ENCODE measurements at places on chromosomes 1 and 21. TPM values are rescaled to one million over a fixed set of nuclear protein-coding genes. Genes with fewer than 3 reads are reported as not detected.

GRCh38 chr21:33367309-33367973, 35.8 kb upstream of the IFNGR2 start:
- no peak for ATAC-seq

- ATAC-seq, result peak; percentile 82
Measured at GRCh38 chr21:31293986-31294385, 50.1 kb downstream of the TIAM1 start.

DNA sequence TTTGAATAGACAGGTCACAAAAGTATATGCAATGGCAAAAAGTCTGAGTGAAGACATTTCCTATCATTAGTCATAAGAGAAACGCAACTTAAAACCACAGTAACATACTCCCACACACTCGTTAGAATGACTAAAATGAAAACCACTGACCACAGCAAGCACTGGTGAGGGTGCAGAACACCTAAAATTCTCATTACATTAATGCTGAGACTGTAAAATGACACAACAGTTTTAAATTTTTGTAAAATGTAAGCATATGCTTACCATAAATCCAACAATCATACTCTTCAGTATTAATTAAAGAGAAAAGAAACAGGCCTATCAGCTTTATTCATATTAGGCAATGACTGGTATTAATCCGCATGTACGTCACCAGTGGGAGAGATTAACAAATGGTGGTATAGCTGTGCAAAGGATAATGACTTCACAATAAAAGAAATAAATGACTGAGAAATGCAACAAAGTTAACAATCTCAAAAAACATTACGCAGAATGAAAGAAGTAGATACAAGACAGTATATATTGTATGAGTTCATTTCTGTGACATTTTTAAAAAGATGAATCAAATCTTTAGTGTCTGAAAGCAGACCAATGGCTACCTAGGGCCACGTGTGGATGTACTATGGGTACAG, 253.5 kb downstream of the AKT3 start:
- ATAC-seq, result no peak

GRCh38 chr1:91507328-91507727, 6.7 kb downstream of the CDC7 start:
- no peak for ATAC-seq

DNA sequence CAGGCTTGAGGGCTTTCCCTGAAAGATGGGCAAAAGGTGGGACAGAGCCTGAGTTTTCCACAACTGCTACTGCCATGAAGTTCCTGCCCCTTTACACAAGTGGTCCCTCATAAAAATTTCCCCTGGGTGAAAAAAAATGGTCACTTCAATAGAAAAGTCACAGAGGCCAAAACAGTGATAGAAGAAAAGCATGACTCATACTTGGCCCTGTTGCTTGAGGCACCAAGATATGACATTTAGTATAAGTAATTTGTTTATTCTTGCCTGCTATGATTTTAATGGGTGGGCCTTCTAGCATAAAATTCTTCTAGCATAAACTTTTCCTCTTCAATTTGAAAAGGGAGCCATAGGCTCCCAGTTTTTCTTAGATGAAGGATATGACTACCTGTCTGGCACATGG, 280.2 kb downstream of the DPYD start:
- ATAC-seq, result no peak

GRCh38 chr1:233006108-233006507, 55.7 kb downstream of the NTPCR start:
- ATAC-seq, result no peak

GRCh38 chr1:81582467-81582986, 218.2 kb upstream of the ADGRL2 start:
- no peak for ATAC-seq

DNA sequence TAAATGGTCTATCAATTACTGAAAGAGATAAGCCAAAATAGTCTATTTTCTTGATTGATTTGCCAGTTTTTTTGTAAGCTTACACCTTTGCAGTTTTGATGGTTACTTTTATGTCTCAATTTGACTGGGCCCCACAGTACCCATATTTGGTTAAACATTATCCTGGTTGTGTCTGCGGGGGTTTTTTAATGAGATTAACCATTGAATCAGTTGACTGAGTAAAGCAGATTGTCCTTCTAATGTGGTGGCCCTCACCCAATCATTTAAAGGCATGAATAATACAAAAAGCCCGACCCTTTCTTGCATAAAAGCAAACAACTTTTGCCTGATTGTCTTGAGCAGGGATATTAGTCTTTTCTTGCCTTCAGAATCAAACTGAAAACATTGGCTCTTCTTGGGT, 650.0 kb upstream of the RGS18 start:
- ATAC-seq, result no peak

DNA sequence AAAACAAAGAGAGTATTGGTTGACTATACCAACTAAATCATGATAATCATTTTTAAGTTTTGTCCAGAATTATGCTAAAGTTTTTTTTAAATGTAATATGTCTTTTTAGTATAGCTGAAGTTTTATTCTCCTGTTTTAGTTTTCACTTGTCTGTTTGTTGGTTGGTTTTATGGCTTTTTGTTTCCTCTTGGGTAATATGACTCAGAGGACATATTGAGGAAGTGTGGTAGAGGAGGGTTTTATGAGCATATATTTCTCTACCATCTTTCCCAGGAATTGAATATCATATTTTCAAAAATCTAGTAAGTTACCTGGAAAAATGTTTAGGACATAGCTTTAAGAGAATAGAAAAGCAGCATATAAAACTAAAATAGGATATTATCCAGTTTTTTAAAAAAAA, 68.6 kb upstream of the MCOLN3 start:
- ATAC-seq, result no peak

DNA sequence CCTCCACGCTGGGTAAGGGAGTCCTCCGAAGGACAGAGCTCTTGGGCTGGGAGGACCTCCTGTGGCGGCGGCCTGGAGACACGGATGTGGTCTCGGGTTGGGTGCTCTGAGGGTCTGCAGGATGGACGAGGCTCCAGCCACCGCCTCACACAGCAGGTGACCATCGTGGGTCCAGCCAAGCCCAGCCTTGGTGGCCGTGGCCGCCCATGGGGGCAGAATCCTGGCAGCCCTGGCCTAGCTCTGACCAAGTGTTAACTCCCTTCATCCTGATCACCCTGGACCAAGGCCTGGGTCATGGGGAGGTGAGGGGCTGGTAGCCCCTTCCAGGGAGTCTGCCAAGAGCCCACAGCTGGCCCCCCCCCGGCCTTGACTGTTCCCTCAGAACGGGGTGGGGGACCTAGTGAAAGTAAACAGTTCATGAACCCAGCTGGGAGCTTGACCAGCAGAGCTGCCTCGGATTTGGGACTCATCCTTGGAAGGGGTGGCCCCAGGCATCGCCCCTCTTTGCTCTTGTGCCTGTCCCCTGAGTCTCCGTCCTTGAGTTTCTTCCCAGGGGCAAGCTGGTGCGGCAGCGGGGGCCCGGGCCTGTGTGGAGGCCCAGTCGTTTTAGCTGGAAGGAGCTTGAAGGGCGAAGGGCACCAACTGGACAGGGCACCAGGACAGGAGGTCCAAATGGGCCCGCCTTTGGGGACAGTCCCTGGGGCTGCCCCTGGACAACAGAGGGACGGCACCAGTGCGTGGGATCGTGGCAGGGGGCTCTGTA, 17.8 kb downstream of the ARHGEF16 start:
- ATAC-seq, result no peak

DNA sequence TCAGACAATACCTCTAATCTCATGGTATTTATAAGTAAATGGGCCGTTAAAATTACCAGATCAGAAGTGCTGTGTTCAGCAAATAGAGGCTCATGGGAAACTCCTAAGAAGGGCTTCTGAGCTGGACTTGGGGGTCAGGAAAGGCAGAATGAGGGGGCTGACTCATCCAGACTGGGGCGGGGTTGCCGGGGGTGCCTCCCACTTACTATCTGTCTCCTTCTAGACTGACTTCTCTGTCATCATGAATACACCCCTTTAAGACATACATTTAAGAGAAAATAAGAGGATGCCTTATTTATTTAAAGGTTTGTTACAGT, 96.0 kb upstream of the ERRFI1 start:
- no peak for ATAC-seq

Gene HEATR1
- 25.1 TPM for total RNA-seq

Gene ZBTB8A
- total RNA-seq, result 3.1 TPM

- ATAC-seq, result no peak
Measured at GRCh38 chr21:44283948-44284347, 1.7 kb upstream of the AIRE start.

Gene ZDHHC18
- total RNA-seq, result 19.2 TPM

- ATAC-seq, result no peak
Measured at GRCh38 chr1:198261886-198262285, 105.1 kb downstream of the NEK7 start.

Gene TMPRSS3
- 0.32 TPM for total RNA-seq

DNA sequence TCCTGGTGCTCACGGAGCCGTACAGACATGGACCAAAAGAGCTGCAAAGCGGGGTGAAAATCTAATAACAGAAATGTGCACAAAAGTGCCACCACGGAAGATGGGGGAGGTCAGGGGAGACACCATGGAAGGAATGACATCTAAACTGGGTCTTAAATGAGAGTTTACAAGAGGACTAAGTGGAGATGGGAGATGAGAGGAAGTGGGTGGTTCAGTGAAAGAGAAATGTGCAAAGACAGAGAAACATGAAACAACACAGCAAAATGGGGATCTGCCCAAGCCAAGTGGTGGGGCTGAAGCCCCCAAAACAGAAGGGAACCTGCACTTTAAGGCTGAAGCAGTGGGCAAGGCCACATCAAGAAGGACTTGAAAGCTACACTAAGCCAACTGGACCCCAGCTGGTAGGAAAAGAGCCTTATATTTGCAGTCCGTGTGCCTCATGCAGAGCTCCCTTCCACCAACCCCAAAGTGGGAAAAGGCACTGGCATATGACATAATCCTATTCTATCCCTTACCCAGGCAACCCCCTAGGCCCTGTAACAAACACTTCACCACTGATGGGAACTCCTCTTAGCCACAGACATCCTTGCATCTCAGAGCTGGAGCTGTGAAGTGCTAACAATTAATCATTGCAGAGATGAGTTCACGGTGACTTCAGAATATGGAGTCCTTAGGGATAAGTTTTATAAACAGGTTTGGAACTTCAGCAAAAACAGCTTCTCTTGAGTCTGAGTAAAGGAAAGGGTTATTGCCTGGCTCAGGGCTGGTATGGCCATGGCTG, 198.6 kb upstream of the EDN2 start:
- no peak for ATAC-seq

Gene TMEM82
- not detected for total RNA-seq

GRCh38 chr1:203229471-203230135, at the start of gene CHIT1:
TSS of gene CHIT1 (minus strand) at chr1:203229673. CDS start at chr1:203229636, 37 bp downstream.
- ATAC-seq, result no peak

DNA sequence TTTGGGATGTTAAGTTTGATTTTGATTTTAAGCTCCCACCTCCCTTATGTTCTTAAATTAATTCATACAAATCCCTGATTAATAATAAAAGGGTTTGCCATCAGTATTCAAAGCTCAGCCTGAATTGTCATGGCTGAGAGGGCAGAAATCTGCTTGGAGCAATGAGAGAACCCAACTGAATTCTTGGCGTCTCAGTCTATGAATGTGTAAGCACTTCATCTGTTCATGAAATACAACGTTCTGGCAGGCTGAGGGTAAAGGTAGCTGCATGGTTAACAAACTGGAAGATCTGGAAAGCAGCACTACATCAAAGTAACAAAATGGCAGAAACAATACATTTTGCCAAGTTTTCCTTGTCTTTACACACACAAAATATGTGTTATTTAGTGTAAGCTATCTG, 95.3 kb downstream of the ACBD6 start:
- ATAC-seq, result no peak

- peak; percentile 58 for ATAC-seq
Measured at GRCh38 chr1:26122988-26123973, 11.7 kb downstream of the PDIK1L start.

DNA sequence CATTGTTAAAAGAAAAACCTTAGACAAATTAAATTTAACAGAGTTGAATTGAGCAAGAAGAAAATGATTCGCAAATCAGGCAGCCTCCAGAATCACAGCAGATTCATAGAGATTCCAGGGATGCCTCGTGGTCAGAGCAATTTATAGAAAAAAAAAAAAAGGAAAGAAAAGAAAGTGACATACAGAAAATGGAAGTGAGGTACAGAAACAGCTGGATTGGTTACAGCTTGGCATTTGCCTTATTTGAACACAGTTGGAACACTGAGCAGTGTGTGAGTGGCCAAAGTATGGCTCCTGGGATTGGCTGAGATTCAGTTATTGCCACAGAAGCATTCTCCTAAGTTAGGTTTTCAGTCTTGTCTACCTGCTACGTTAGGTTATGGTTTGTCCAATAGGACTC, 9.1 kb upstream of the C21orf91 start:
- ATAC-seq, result no peak

DNA sequence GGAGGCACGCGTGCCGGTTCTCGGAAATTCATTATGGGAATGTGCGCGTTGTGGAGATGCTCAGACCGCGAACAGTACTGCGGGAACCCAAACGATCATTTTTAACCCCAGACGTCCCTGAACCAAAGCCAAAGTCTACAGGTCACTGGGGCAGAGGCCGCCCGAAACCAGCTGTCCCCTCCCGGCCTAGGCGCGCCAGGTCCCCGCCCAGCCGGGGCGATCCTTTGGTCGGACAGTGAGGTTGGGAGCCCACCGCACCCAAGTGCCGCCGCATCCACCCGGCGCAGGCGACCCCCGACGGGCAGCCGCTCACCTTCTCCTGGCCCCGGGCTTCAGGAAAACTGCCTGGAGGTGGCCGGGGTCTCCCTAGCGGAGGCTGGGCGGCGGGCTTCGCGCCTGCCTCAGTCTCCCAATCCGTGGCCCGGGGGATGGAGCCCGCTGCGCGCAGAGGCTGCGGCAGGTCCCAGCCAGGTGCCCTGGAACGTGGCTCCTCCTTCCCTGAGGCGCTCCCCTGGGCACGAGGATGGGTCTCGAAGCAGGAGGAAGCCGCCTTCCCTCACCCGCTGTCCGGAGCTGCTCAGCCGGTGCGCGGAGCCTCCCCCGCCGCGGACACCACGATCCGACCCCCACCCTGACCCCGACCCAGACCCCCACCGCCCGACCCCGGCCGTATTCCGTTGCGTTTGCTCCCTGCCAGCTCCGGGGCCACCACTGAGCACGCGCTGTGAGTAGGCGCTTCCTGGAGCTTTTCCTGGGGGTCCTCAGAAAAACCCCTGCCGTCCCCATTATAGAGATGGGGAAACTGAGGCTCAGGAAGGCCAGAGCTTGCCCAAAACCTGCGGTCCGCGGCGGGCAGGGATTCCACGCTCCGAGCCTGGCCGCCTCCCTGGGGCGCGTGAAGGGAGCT, 8.1 kb upstream of the SLX9 start:
- ATAC-seq, result peak; percentile 4

DNA sequence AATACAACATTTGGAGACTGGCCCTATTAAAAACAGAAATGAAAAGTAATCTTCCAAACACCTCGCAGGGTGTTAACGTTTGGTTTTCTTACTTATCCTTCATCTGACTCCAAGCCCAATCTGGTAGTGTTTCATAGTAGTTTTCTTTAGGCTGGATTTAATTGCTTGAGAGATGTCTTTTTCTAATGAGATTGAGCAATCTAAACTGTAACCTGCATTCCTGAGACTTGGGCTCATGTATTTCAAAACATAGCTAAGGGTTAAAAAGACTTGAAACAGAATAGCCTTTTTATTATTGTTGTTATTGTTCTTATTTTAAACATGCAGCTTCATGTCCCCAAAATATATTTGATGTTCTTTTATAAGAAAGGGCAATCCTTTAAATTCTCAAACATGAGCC, 278.9 kb downstream of the TGFB2 start:
- no peak for ATAC-seq
